ENCODE measurements at places on chromosomes 5 and 9.
A peak's percentile ranks its signal among the peaks of the same experiment; 100 is the strongest.

- DNase-seq: peak; percentile 52
Measured at GRCh38 chr5:83547161-83547560, 75.6 kb downstream of the VCAN start.

DNA sequence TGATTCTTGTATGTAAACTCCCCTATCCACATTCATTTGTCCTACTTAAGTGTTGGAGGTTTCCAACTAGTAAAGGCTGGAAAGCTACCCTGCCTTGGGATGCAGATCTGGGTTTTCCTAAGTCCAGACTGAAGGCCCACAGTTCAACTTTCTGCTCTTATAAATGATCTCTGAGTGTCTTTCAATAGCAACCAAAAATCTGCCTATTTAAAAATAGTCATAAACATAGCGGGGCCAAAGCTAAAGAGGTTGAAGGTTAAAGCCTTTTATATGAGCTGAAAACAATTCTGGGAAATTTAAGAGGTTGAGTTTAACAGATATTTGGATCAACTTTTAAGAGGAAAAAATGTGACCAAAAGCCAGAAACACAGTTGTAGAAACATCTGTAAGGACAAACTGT lies 87.2 kb downstream of the NTRK2 start:
- DNase-seq: no peak

DNA sequence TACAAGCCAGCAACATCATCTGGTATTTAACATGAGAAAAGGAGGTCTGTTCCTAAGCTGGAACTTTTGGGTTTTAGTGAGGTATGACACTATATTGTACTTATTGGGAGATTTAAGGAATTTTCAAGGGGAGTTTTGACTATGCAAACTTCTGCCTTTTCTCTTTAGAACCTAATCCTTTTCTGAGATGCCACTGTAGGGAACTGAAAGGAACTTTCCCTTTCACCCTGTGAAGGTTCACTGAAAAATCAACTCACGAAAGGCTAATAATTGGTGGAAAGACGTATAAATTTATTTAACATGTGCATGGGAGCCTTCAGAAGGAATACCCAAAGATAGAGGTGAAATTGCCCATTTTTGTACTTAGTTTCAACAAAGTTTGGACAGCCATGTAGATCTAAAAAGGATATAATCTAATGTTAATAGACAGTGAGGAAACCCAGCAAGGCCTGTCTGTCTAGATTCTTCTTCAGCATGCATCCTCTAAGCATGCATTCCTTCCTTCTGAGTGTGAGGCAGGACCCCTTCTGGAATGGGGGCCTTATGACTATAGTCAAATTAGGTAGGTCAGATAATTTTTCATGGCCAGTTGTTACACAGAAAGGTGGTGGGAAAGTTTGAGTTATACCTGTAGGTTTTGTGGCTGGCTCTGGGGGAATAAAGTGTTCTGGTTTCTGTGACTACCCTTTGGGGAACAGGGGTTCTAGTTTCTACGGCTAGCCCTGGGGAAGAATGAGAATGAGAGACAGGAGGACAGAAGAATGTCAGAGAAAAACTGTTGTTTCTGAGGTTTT lies 200.3 kb downstream of the C9orf152 start:
- no peak for DNase-seq

DNA sequence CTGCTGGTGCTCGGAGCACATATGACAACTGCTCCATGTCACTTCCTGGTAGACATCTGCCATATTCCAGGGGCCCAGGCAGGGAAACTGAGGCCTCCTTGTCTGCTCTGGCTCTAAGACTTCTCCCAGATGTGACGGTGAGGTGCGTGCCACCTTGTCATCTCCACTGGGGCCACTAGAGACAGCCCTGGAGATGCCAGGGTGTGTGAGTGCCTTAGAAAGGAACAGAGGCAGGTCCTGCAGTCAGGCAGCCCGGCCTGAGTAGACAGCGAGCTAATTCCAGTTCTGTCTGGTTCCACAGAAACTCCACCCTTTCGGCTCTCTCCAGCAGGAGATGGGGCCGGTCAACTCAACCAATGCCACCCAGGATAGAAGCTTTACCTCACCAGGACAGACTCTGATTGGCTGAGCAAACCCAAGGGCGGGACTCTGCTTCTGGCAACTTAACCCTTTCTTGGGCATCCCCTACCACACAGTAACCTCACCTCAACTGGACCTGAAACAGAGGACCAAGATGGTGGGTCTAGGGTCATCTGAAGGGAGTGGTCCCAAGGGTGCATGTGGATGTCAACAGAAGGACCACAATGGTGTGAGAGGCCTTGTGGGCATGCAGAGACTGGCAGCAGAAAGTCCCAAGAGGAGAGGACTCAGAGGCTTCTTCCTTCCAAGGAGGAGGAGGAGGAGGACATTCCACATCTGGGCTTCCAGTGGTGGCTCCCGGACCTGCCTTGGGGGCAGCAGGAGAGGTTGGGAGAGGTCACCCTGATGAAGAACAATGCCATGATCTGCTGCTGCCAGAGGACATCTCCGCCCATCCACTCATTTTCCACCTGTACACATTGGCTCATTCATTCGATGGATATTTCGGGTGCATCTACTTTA lies 77.7 kb downstream of the RGS3 start:
- peak; percentile 59 for DNase-seq

DNA sequence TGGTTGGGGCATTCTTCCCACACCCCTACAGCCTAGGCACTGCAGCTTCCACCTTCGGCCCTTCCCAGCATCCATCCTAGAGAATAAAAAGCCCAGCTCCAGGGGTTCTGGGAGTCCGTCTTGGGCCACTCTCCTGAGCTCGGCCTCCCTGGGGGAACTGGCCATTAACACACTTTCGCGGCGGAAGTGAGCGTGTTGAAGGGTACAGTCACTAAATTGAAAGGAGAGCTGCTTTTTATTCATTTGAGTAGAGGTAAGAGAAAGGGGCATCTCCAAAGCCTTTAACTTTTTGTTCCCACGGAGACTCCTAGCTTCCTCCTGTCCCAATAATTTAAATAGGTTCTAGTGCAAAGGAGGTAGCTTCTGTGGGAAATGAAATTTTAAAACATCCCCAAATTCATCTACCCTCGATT lies 31.0 kb upstream of the NFIB start:
- DNase-seq: no peak

Data from AG08395 (cell line).